Aorta (tissue), 5 donors: ENCODE measurements at places on chromosomes 7 and 10. TPM values are rescaled to one million over a fixed set of nuclear protein-coding genes. Genes with fewer than 3 reads are reported as not detected.

DNA sequence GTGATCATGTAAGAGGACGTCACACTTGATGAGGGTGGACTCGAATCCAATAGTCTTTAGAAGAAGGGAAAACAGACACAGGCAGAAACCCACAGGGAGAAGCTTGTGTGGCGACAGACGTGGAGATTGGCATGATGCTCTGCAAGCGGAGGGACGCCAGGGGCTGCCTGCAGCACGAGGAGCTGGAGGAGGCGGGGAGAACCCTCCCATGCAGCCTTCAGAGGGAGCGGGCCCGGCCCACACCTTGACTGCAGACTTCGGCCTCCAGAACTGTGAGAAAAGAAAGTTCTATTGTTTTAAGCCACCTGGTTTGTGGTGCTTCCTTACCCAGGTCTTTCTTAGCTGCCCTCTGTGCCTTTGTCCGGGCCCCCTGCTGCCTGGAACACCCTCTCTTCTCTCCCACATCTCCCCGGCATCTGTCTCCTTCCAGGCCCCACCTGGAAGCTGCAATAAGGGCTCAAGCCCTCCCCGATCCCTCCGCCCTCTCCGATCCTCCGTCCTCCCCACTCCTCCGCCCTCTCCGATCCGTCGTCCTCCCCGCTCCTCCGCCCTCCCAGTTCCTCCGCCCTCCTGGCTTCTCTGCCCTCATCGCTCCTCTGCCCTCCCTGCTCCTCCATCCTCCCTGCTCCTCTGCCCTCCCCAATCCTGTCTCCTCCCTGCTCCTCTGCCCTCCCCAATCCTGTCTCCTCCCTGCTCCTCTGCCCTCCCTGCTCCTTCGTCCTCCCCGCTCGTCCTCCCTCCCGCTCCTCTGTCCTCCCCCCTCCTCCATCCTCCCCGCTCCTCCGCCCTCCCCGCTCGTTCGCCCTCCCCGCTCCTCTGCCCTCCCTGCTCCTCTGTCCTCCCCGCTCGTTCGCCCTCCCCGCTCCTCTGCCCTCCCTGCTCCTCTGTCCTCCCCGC, 17.4 kb upstream of the PRKAG2 start:
- no peak for DNase-seq

- no peak for DNase-seq
Observed at GRCh38 chr7:96182424-96183158, 139.3 kb downstream of the SLC25A13 start.

DNA sequence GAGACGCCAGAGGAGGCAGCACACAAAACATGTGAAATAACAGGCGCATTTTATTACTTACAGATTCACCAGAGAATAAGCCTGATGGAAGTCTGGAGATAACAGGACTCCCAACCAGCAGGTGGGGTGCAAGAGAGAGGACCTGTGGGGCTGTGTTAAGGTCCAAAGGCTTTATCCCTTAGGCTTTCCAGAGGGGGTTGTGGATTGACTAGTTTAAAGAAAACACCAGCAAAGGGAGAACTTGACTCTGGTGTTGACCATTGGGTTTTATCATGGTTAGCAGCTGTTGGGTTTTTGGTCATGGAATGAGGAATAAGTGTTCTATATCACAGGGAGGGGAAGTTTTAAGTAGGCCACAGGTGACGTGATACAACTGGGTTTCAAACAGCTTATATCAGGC, 1.6 kb upstream of the CRPPA start:
- no peak for DNase-seq

- peak; percentile 60 for DNase-seq
Observed at GRCh38 chr7:94697035-94697974, 41.4 kb upstream of the SGCE start.

- DNase-seq = no peak
Observed at GRCh38 chr10:9800011-9800410, 1217.7 kb upstream of the CELF2 start.

DNA sequence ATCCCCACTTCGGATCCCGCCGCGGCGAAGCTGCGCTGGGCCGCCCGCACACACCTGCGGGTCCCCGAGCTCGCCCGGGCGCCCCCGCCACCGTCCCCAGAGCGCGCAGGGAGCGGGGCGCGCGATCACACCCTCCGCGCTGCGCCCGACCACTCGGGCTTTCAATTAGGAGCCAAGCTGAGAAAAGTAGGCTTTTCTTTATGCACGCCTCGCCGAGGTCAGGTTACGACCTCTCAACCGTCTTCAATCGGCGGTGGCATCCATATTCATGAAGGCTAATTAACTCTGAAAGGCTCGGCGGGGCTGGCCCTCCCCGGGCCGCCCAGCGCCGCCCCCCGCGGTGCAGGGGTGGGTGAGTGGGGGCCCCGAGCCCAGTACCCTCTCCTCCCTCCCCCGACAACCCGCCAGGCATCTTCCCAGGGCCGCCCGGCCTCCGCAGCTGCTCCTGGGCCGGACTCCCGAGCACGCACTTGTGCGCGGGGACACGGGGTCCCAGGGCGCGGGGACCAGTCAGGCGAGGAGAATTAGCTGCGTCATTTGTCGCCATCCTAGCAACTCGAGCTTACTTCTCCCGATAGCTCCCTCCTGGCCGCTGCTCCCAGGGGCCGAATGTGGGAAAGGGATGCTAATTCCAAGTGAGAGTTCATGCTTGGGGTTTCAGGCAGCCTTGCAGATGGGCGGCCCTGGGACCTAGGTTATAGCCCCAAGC, 155.5 kb upstream of the LYZL2 start:
- peak; percentile 93 for DNase-seq

DNA sequence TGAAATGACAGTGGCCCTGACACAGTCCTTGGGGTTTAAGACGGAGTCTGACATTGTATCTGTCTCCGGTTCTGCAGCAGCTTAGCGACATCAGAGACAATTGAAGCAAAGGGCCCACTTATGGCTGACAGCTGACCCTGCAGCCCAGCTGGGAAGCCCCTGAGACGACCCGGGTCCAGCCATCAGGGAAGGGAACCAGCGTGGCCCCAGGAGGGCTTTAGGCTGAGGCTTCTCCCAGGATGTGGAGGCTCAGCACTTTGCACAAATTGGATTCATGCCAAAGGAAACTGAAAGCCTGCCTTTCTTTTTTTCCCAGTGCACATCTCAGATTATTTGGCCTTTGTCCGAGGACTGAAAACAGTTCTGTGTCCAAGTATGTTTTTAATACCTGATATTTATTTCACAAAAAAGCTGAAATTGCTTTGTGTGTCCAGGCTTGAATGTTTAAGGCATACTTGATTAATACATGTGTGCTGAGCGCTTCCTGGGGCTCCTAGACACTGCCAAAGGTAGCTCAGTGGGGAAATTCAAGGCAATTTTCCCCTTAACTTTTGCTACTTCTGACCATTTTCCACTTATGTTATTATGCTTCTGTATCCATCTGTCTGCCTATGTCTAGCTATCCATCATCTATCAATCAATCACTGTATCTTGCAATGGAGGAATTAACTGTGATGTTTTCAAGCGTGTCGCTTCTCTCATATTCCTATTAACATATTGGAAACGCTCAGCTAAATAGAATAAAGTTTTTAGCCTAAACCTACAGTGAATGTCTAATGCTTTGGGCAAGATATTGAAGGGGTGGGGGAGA, 34.8 kb downstream of the KLF6 start:
- peak; percentile 65 for DNase-seq

GRCh38 chr10:72952642-72953158, 1.9 kb downstream of the PLA2G12B start:
- no peak for DNase-seq

DNA sequence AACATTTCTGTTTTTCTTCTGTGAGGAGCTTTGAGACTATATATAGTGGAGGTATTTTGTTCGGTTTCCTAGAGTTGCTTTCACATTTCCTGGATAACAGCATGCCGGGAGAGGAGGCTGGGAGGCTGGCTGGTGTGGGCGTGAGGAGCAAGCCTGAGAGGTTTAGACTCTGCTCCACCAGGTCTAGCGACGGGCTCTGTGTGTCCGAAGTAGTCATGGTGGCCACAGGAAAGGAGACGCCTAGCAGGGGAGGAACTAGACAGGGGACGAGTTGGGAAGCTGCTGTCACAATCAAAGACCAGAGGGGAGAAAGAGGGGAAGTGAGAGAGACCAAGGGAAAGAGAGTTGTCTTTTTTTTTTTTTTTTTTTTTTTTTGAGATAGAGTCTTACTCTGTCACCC, 19.6 kb downstream of the PTPRE start:
- peak; percentile 65 for DNase-seq

- peak; percentile 78 for DNase-seq
Observed at GRCh38 chr7:4792537-4793126, 17.2 kb downstream of the AP5Z1 start.

DNA sequence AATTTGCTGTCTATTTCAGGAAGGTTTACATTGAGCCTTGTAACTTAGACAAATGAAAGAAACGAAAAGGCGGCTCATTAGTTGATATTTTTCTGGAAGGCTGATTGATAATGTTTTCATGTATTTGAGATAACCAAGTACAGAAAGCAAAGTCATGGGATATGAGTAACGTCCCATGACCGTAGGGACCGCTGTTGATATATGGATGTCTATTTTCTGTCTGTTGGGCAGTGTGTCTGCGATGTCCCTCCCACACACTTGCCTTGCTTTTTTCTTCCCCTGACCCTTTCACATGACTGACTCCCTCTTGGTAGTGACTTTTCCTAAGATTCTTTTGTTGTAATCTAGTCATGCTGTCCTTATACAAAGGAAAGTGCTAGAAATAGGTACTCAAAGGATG, 57.0 kb upstream of the GPR158 start:
- DNase-seq = no peak

- no peak for DNase-seq
Observed at GRCh38 chr7:113094517-113095249, 8.1 kb upstream of the GPR85 start.

- peak; percentile 90 for DNase-seq
Observed at GRCh38 chr7:27168265-27168947, 3.1 kb upstream of the HOXA9 start.

Gene PNLIPRP1
- total RNA-seq = 0.94 TPM

Gene FEZF1
- total RNA-seq = not detected

Gene PCLO
- total RNA-seq = 0.52 TPM

Gene NODAL
- not detected for total RNA-seq

Gene IFIT1
- total RNA-seq = 13.2 TPM

Gene FOXI2
- total RNA-seq = 0.23 TPM
